Esophagus squamous epithelium (tissue), 5 donors: ENCODE measurements at places on chromosomes 4 and X.

DNA sequence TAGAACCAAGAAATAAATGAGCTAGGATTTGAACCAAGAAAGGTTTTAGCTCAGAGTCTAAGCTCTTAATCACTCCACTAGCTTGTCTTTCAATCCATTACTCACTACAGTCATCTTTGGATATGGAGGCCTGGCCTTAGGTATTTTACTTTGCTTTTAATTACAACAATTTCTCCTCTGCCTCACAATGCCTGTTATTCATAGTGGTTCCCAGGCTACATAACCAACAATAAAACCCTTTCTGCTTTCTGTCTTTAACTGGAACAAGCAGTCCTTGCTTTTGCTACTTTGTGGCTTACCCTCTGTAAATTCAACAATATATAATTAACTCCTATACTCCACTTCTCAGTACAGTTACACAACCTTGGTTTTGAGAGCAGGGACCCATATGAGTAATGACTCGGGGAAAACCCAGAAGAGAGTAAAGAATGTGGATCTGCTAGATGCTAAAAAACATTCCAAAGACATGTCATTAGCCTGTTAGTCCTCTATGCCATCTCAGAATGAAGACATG is 94.7 kb upstream of the NAP1L5 start:
- no peak for DNase-seq

- DNase-seq = no peak
Observed at GRCh38 chr4:80153874-80154544, 43.3 kb upstream of the PRDM8 start.

DNA sequence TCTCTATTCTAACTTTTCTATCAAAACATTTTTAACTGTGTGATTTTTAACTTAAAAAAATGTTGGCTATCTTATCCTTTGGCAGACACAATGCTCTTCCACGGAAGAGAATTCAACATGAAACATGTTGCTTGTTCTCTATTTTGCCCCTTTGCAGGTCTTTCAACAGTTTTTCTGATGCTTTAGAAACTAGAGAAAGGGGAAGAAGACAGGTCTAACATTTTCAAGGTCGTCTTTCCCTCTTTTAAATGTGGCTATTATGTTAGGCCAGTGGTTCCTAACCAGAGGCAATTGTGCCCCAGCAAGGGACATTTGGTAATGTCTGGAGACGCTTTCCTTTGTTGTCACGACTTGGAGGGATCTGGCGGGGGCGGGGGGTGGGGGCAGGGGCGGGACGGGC is 95.0 kb downstream of the SH3KBP1 start:
- no peak for DNase-seq

GRCh38 chr4:184955116-184955515 is 63.2 kb upstream of the HELT start:
- DNase-seq = no peak

DNA sequence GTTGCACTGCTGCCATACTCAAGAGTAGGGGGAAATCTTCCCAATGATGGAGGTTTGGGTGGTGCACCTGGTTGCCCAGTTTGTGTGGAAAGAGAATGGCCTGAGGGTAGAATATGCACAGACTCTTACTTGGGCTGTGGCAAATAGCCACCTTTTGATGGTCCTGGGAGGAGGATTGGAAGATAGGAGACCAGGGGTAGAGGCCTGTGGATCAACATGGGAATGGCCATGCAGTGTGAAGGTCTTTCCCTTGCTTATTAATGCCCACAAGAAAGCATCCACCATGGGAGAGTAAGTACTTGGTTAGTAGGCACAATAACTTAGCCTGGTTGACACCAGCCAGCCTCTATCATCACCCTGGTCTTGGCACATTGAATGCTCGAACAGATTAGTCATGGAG is 156.8 kb upstream of the LEF1 start:
- no peak for DNase-seq

GRCh38 chr4:108030332-108030731 is 40.6 kb downstream of the HADH start:
- no peak for DNase-seq

DNA sequence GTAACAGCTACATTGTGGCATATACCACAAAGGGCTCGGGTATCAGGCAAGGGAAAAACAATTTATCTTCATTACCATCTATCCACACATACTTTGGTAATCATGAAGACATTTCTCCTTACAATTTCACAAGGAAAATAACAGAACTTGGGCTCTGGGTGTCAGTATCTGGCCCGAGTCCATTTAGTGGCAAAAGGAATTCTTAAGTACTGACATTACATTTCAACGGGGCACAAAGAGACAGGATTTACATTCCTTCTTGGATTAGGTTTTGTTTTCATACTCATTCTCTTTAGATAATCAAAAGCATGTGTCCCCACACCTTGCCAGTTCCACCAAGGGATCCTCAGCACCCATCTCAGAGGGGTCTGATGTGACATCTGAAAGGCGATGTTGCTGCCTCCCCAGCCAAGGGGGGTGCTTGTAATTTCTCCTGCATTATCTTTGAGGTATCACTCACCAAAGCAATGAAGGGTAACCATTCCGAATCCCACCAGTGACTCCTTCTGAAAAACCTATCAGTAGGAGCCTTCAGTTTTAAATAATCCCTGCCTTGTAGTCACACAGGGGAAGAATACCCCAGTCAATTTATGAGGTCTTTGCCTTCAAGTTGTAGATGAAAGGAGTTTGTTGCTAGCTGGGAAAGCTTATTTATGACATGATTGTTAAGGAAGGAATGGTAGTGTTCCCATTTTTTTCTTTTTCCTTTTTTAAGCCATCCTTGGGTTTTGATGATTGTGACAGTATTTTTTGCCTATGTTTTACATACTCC is 118.6 kb downstream of the PALLD start:
- DNase-seq = no peak

- DNase-seq = no peak
Observed at GRCh38 chrX:50871922-50872453, 38.5 kb upstream of the BMP15 start.

DNA sequence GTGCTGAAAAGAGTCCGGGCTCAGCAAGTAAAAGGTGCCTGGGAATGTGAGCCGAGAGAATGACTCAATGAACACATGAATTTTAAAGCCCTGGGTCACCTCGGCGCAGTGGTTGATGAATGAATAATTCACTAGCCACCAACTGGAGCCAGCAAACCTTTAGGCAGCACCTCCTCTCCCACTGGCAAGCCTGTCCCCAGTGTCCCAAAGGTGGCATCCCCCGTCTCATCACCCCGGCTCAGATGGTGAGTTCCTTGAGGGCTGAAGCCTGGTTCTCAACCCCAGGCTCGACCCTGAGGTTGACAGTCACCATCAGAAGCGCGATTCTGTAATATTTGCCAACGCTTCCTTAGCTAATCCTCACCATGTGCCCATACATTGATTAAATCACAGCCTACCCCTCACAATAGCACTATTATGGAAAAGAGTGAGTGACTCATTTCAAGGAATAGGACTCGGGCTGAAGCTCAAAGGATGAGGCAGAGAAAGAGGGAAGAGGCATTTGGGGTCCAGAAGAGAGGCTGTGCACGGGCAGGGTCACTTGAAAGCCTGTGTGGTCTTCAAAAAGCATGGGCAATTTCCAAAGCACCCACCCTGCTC is 2.7 kb upstream of the CCNQ start:
- no peak for DNase-seq

DNA sequence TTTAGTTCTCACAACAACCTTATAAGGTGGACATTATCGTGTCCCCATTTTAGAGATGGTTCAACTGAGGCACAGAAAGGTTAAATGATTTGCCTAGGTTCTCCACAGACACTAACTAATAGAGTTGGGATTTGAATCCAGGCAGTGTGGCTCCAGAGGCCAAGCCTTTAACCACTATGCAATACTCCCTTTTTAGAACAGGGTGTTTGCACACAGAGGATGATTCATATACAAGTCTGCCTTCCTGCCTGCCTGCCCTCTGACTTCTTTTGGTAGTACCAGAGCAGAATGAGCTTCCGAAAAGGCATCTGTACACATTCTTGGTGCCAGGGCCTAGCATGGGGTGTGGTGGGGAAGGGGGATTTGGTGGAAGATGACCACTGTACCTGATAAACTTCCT is 150.8 kb upstream of the ARHGEF9 start:
- no peak for DNase-seq

DNA sequence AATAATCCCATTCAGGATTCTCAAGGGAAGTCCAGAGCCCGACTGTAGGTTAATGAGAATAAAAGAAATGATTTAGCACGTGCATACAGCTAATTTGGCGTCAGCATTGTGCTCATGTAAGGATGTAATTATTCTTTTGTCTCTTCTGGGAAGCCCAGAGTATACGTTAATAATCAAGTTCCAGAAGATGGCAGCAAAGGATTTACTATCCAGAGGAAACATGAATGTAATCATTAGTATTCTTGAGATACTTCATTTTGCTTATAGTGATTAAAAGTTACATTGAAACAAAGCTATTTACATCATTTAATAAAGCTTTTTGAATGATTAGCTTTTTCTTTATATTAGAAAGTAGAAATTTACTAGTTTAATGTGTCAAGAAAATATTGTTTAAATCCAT is 27.1 kb upstream of the MAP9 start:
- DNase-seq = no peak

DNA sequence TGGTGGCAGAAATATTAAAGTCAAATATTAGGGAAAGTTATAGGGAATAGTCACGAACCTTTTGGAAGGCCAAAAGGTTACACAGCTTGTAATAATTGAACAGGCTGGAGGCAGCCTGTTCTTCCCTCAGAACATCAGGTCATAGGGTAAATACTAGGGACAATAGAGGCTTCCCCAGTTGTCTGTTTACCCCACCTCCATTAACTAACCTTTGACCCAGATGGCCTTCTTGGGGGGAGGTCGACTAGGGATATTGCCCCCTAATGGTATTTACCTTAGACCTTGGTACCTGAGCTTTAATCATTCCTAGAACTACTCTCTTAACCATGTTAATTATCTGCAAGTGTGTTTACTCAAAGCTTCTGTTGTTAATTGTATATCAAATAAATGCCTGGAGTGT is 26.0 kb downstream of the C4orf17 start:
- DNase-seq = no peak

DNA sequence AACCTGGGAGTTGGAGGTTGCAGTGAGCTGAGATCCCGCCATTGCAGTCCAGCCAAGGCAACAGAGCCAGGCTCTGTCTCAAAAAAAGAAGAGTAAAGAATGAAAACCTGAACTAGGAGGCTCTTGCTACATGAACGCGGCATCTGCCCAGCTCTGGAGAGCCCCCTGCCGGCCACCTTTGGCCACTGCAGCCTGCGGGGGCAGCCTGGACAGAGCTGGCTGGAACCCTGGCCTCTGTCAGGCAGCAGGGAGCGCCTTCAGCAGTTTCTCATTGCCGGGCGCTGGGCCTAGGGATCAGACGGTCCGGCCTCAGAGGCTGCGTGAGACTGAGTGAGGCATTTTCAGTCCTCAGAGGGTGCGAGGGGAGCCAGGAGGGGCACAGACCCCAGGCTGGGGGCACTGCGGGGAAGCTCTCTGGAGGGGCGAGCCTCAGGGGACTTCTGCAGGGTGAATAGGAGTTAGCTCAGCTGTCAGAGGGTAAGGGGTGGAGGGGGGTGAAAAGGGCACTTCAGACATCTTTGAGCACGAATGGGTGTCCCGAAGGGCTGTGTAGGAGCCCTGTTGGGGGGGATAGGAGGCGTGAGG is 17.5 kb downstream of the DOK7 start:
- no peak for DNase-seq

DNA sequence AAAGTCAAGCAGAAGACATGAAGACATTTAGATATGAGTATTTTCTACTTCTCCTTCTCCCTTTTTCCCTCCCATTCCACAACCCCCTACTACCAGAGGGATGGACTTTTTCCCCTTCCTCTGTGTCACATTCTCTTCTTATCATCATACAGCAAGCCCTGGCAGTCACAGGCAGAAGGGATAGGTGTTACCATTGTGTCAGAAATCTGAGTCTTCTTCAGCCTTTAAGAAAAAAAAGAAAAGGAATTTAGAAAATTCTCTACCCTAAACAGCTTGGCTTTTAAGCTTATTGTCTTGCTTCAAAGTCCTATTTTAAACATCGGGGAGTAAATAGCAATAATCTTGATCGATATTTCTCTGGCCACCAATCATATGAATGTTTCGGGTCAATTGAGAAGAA is 30.9 kb upstream of the ADH1C start:
- no peak for DNase-seq

DNA sequence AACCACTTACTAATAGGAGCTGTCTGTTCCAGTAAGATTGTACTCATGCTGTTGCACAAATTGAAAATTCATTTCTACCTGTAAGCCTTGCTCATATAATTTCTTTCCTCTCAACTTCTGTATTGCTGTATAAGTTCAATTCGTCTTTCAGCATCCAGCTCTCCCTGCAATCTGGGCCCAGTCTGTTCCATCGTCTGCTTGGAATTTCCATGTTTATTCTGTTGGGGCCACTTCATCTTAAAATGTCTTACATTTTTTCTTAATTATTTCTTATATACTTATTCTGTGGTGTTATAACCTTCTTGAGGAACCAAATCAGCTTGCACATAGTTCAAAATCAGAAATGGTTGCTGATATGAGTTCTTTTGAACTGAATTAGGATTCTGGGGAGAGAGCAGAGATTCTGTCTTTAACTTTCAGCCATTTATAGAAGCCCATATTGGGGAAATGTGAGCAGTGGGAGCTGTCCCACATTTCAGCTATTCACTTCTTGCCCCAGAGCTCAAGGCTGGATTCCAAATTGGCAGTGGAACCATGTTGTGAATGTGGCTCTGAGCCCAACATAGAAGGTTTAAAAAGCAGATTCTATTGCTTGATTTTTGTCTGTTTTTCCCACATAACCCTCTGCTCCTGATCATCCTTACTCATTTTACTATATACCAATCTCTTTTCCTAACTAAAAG is 291.9 kb downstream of the BMPR1B start:
- DNase-seq = no peak

DNA sequence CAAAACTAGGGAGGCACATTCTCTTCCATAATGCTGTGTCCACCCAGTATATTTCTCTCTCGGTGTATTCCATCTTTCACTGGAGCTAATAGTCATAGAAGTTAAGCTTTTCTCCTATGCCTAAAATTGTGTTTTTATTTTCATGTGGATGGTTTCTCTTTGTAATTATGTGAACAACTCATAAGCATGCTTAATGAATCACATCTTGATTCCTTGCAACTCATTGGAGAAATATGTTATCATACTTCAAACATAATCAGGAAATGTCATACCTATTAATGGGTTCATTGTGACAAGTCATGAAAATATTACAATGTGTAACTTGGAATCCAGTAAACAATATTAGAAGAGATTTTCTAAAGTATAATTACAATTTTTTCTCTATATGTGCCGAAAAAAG is 186.3 kb downstream of the SLC7A11 start:
- DNase-seq = no peak

DNA sequence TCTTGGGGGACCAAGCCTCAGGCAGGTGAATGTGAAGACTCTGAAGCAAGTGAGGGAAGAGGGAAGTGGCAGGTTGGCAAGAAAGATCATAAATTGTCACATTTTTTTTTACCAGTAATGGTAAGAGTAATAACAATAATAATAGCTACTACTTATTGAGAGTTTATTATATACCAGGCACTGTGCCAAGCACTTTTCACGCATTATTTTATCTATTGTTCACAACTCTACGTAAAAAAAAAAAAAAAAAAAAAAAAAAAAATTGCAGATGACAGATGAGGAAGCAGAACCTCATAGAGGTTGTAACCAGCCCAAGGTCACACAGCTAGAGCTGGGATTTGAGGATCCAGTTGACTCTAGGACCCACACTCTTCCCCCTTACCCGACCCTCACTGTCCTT is 40.9 kb downstream of the TSC22D3 start:
- no peak for DNase-seq

- no peak for DNase-seq
Observed at GRCh38 chrX:46559062-46559461, 13.8 kb upstream of the ZNF674 start.

GRCh38 chr4:132488555-132488954 is 660.5 kb upstream of the PCDH10 start:
- no peak for DNase-seq
